ENCODE measurements at places on chromosomes 7 and 10.

- peak; percentile 14 for DNase-seq
Observed at GRCh38 chr7:41711283-41712064, 8.6 kb upstream of the INHBA start.

DNA sequence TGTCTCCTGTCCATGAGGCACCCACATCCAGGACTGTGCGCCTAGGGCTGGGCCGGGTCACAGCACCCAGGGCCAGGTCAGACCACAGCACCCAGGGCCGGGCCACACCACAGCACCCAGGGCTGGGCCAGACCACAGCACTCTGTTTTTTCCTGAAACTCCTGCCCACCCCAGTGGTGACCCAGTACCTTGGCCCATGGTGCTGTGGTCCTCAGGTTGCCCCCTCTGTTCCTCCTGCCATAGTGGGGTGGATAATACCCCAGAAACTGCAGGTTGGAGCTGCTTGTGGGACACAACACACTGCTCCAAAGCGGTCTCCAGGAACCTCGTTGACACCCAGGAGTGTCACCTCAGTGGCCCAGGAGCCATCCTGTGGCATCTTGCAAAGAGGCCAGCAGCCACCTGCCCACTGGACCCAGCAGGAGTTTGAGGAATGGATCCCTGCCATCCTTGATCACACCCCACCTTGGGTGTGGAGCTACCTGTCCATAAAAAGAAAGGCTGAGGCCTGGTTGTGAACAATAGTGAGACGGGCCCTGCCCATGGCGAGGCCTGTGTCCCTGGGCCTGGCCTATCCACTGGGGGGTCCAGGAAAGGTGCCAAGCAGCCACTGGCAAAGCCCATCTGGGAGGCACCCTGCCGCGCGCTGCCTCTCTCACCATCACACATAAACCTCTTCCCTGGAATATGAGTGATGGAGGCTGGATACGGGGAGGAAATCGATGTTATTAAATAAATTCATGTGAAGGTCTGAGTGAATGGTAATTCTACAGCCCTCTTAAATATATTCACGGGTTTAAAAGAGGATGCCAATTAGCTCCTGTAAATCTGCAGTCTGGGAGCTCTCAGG, 89.0 kb downstream of the NKX6-2 start:
- no peak for DNase-seq

DNA sequence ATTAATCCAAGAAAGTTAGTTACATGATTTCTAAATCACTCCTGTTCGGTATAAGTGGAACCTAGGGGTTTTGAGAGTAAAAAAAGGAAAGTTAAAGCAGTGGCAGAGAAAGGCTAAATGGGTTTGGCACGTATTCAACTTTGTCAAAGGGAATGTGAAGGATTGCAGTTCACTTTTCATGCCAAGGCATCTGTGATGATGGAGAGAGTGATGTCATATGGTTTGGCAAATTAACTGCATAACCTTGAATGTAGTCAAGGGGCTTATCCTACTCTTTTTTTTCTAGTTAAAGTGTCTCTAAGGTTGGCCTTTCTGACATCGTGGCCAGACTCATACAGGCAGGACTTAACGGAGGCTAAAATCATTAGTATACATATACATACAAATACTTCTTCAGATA, 277.8 kb downstream of the EXOC4 start:
- DNase-seq: peak; percentile 63

GRCh38 chr7:147432079-147432478, 1158.5 kb upstream of the C7orf33 start:
- no peak for DNase-seq

- DNase-seq: no peak
Observed at GRCh38 chr10:126665207-126665606, 5.3 kb downstream of the C10orf90 start.

DNA sequence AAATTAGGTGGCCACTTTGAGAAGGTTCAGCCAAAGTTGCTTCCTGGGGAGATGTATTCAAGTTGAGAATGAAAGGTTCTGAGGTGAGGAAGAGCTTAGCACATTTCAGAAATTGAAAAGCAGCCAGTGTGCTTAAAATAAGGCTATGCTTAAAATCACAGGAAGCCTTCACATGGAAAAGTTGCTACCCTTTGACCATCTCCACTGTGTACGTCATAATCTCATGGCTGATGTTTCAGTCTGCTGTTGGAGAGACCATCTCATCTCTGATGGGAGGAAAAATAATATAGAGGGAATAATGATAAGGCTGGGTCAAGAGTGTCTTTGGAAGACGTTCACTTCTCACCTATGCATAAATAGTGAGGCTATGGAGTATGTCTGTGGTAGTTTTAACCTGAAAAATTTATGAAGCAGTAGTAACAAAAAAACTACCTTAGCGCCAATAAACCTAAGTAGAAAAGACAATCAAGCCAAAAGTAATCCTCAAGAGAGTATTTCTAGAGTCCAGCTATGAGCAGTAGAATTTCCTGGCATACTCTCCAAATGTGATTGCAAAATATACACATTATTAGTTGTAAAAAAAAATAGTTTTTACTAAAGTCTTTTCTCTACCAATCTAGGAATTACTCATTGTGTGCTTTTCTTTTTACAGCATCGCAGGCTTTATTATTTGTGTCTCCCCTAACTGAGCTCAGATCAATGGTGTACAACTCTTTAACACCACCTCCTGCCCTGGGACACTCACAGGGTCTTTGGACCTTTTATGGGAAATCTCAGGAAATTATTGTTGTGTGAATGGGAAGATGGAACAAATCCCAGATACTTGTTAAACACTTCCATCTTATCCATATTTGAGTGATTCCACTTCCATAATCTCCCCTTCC, 435.2 kb upstream of the LRGUK start:
- no peak for DNase-seq

DNA sequence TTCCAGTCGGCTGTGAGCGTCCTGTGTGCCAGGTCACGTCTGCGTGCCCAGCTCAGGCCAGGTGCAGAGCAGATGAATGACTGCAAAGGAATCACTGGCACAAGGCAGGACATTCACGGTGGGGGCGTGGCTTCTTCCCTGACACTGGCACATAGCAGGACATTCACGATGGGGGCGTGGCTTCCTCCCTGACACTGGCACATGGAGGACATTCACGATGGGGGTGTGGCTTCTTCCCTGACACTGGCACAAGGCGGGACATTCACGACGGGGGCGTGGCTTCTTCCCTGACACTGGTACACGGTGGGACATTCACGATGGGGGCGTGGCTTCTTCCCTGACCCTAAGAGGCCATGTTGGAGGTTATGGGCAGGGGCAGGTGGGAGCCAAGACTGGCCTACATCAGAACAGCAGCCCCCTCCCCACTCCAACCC, 64.3 kb downstream of the MYL10 start:
- DNase-seq: no peak

Data from NCI-H2029 treated with DMSO at 0.1 percent for 48 hours (cell line).